ENCODE measurements at places on chromosomes 13 and 19. TPM values are rescaled to one million over a fixed set of nuclear protein-coding genes. Genes with fewer than 3 reads are reported as not detected.

EVI5L gene
- total RNA-seq = 7.0 TPM

MAST1 gene
- total RNA-seq = 0.60 TPM

IFNL1 gene
- not detected for total RNA-seq

TNFSF11 gene
- not detected for total RNA-seq

GJA3 gene
- total RNA-seq = not detected

MFSD12 gene
- total RNA-seq = 47.5 TPM

KLK12 gene
- not detected for total RNA-seq

GRCh38 chr13:100789481-100789880, 114.9 kb upstream of the TMTC4 start:
- DNase-seq = no peak

GRCh38 chr13:77563111-77563510, 27.6 kb downstream of the SCEL start:
- DNase-seq = peak; percentile 33

DNA sequence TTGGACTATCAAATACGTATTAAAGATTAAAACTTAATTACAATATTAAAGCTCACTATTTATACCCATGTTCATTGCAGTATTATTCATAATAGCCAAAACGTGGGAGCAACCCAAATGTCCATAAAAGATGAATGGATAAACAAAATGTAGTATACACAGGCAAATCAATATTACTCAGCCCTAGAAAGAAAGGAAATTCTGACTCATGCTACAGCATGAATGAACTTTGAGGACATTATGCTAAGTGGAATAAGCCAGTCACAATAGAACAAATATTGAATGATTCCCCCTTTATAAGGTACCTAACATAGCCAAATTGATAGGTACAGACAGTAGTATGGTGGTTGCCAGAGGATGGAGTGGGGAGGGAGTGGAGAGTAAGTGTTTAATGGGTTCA, 457.3 kb downstream of the FGF14 start:
- DNase-seq = no peak

- DNase-seq = no peak
Measured at GRCh38 chr19:18538115-18538514, 5.3 kb downstream of the FKBP8 start.

GRCh38 chr13:20721454-20722357, 18.2 kb downstream of the IL17D start:
- DNase-seq = peak; percentile 75

GRCh38 chr13:60220072-60220471, 56.3 kb upstream of the DIAPH3 start:
- DNase-seq = no peak

- DNase-seq = no peak
Measured at GRCh38 chr13:34777089-34777913, 164.8 kb upstream of the NBEA start.

DNA sequence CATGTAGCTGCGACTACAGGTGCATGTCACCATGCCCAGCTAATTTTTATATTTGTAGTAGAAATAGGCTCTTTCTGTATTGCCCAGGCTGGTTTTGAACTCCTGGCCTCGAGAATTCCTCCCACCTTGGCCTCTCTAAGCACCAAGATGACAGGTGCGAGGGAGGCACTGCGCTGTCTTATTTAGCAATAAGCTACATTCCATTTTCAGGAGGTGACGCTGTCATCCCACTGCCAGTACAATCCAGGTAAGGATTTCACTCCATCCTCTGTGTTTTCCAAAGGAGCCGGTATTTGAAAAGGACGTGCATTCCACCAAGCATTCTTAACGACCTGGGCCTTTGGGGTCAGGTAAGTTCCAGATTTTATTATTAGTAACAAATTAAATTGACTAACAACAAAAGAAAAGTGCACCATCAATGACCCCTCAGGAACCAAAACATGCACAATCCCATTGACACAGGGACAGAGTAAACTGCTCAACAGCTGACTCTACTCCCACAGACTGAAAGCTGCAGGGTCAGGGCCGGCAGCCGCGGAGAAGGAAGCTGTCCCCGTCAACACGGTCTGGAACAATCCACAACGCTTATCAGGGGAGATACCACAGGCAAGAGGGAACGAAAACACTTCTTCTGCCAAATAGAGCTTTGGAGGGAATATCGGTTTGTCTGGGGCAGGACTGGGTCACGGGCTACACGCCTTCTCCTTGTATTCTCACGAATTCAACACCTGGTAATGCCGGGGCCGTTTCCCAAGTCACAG, 82.8 kb downstream of the INSR start:
- peak; percentile 55 for DNase-seq

DNA sequence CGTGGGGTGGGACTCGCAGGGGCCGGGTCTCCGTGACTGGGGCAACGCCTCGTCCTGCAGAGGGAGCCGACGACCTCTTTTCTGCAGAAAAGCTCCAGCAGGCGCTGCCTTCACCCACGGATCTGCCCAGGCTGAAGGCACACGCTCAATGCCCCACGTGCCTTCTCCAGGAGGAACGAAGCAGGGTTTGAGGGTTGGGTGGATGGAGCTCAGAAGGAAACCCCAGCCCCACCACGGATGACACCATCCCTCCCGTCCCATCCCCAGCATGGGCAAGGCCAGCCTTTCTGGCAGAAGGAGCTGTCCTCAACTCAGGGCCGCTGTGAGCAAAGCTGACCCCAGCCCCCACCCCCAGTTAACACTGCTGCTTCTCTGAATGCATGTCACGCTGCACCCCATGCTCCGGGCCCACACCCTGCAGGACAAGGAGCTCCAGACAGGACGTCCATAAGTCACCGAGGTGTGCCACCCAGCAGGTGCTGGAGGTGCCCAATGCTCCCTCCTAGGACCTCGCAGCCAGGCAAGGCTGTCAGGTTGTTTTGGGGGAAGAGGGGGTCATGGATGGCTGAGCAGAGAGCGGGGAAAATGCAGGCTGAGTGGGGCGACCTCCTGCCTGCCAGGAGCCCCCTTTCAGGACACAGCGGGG, 7.4 kb downstream of the C19orf25 start:
- no peak for DNase-seq

DNA sequence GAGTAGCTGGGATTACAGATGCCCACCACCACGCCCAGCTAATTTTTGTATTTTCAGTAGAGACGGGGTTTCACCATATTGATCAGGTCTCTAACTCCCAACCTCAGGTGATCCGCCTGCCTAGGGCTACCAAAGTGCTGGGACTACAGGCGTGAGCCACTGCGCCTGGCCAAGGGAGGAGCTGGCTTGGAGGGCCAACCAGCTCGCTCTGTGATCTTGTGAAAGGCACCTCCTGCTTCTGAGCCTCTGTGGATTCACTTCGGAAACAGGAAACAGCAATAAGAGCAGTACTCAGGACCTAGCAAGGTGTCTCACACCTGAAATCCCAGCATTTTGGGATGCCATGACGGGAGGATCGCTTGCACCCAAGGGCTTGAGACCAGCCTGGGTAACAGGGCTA, 2.0 kb upstream of the ELL start:
- no peak for DNase-seq

DNA sequence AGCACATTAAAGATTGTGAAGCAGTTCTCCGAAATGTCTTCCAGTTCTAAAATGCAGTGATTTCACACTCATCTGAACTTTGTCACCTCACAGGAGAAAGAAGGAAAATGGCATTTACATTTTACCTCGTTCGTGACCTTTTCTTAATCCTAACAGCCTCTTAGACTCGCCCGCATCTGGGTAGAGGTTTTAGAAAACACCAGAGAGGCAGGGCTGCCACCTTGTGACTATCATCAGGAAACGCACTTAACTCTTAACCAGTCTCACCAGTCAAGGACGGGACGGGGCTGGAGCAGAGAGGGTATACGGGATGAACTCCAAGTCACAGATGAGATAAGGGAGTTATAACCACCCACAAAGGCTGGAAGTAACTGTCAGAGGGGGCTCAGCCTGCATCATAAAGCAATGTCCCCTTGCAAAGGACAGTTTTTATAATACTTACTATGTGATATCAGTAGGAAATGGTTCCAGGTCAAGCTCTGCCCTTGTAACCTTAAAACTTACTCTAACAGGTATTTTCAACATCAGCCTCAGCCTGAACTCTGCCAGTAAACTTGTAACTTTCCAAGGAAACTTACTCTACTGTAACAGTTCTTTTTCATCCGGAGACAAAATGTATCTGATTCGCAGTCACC, 8.6 kb upstream of the CEACAM6 start:
- DNase-seq = peak; percentile 54

- no peak for DNase-seq
Measured at GRCh38 chr19:42363614-42364346, 26.3 kb downstream of the CNFN start.

DNA sequence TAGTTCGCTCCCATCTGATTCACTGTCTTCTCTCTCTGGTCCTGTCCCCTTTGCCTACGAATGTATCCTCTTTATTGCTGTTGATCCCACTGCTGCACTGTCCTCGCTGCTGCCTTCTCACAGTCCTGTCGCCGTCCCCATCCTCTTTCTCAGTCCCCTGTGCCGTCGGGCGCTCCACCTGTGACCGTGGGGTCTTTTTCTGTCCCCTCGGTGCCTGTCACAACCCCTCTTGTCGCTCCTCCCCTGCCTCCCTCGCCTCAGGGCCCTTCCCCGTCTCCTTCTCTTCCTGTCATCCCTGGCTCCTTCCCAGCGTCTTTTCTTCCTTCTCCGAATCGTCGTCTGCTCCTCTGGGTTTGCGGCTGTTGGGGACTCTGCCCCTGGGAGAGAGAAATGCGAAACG, 32.3 kb downstream of the SYT3 start:
- no peak for DNase-seq

- peak; percentile 41 for DNase-seq
Measured at GRCh38 chr19:58154287-58154678, 3.7 kb upstream of the ZNF329 start.

DNA sequence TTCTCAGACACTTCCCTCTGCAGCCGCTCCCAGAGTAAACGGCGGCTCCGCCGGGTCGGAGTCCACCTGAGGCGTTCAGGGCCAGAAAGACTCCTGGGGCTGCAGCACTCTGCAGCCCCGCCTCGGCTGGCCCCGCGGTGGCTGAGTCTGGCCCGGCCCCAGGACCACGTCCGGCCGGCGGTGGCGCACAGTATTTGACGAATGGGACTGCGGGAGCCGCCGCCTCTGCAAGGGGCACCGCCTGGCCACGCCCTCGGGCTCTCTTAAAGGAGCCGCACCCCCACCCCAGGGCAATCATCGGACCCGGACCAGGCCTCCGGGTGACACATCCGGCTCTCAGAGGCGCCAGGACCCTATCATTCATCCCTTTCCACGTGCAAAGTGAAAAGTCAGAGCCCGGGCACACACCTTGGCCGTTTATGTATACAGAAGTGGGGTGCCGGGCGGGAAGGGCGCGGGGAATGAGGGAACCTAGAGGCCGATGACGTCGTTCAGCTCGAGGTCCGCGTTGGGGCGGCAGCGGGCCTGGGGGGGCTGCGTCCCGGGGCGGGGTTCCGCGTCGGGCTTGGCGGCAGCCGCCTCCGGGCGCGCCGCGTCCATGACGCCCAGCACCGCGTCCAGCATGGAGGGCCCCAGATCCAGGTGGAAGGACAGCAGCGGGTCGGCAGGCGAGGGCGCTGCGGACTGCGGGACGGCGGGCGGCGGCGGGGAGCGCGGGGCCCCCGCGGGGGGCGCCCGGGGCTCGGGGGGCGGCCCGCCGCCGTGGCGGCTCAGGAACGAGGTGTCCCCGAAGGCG, 1.2 kb upstream of the LENG9 start:
- DNase-seq = peak; percentile 82

GRCh38 chr13:33543631-33544265, 258.2 kb upstream of the STARD13 start:
- DNase-seq = peak; percentile 4
